Activated T-cell treated with anti-CD3 and anti-CD28 coated beads for 1 hour (primary cell): ENCODE measurements at places on chromosomes 3 and 15.

DNA sequence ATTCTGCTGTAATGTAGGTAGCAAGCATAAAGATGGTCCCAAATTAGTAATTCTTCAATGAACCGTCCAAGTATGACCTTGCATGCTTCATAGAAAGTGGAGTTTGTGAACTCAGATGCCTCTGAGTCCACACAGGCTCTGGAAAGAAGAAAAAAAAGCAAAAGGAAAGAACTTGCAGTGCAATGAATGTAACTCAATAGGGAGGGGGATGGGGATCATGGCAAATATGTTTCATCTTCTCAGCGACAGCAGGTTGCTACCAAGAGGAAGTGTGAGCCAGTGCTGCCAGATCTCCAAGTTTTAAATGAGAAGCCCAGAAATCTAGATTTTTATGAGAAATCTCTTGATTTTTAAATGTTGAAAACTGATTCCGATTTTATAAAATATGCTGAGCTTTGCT is 50.3 kb downstream of the IL20RB start:
- DNase-seq, result no peak

- DNase-seq, result no peak
Measured at GRCh38 chr15:62150445-62150844, 14.6 kb downstream of the C2CD4B start.

DNA sequence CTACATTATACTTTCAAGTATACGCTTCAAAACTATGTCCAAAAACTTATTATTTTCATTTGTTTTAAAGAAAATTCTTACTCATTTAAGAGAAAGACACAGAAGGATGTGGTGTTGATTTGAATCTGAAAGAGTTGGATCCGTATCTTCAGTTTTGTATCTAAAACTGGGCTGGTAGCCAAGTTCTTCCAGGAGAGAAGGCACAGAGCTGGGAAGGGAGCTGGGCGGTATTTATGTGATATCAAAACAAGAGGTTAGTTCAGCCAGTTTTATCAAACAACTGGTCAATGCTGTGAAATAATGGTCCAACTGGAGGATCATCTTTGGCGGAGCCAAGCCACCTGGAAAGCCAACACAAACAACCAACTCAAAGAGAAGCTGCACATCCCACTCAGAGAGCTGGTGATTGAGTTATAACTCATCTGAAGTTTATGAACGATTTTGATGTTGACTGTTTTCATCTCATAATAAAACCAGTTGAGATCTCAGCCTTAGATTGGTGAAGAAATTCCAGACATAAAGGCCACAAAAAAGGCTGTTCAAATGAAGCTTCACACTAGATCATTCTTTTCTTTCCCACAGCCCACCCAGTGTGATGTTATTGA is 489.6 kb upstream of the RASGRP1 start:
- DNase-seq, result no peak

DNA sequence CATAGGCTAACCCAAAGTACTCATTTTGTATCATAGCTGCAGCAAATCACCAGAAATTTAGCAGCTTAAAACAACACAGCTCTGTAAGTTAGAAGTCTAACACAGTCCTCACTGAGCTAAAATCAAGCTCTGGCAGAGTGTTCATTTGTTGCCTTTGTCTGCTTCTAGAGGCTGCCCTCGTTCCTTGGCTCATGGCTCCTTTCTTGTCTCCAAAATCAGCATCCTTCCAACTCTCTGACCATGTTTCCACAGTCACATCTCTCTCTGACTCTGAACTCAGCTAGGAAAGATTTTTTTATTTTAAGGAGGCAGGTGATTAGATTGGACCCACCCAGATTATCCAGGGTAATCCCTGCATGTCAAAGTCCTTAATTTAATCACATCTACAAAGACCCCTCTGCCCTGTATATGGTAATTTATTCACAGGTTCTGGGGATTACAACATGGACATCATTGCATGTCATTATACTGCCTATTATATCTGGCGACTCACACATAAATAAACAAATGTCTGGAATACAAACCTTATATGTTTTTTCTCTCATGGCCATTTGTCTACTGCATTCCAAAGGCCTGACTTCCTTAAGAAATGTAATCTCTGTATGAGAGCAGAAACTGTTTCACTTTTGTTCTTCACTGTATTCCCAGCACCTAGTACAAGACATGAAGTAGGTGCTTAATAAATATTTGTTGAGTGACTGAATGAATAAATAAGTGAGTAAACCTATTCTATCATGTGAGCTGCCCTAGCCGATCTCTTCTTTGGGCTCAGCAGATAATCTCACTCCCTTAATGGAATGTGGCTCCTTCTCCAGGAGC is 15.1 kb upstream of the UACA start:
- DNase-seq, result no peak

DNA sequence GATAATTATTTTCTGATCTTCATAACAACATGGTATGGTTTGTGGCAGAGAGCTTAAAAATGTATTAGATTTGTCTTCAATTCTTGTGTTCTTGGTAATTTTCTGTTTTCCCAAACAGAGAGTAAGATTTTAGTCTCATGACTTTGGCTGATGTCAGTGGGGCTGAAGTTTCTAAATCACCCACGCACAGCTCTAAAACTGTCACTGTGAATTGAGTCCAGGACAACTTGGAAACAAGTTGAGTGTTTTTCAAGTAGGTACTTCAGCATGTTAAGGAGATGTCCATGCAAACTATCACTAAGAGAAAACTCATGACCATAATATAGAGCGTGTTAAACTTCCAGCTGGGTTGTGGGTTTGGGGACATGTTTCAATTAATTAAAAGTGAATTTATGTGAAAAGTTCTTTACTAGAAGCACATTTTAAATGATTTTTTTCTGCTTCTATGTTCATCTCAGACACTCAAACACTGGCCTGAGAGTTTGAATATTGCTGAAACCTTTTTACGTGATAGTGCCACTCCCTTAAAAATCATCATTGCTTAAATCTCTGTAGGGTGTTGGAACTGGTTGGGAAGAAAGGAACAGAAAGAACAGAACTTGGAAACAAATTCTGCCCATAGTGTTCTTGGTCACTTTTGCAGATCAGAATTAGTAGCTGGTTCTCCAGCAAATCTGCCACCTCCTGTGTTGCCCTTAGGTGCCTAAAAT is 89.8 kb downstream of the KLHL25 start:
- DNase-seq, result no peak

GRCh38 chr3:125431391-125431790 is 56.3 kb upstream of the ZNF148 start:
- DNase-seq, result no peak

- no peak for DNase-seq
Measured at GRCh38 chr3:142910280-142910679, 21.4 kb upstream of the PCOLCE2 start.

- DNase-seq, result no peak
Measured at GRCh38 chr3:97306226-97306625, 458.3 kb upstream of the ARL6 start.

GRCh38 chr15:74350295-74351275 is 16.9 kb downstream of the CYP11A1 start:
- no peak for DNase-seq

- DNase-seq, result peak; percentile 46
Measured at GRCh38 chr3:50320853-50321335, 1.7 kb downstream of the HYAL2 start.

DNA sequence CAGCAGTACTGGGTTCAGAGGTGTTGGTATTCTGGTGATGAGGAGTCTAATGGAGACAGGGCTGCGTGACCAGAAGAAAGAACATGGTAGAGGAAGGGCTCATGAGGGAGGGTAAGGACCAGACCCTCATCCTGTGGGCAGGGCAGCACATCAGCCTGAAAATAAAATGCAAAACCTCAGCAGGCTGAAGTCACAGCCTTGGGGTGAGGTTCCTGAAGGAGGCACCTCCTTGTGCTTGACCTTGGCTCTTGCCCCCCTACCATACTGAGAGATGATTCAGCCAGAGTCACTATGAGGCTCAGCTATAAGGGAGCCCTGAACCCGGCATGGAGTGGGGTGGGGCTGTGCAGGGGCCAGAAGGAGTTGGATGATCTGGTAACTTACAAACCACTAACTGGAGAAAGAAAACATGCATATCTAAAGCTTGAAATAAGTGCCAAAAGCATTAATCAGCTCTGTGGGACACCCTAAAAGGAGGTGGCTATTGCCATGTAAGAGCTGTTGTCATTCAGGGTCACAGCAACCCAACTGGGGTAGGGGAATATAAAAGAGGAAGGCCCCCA is 60.2 kb downstream of the CORO2B start:
- DNase-seq, result no peak

- DNase-seq, result no peak
Measured at GRCh38 chr15:87564681-87565080, 691.9 kb downstream of the NTRK3 start.

- DNase-seq, result no peak
Measured at GRCh38 chr3:60217156-60217911, 1033.9 kb downstream of the FHIT start.

DNA sequence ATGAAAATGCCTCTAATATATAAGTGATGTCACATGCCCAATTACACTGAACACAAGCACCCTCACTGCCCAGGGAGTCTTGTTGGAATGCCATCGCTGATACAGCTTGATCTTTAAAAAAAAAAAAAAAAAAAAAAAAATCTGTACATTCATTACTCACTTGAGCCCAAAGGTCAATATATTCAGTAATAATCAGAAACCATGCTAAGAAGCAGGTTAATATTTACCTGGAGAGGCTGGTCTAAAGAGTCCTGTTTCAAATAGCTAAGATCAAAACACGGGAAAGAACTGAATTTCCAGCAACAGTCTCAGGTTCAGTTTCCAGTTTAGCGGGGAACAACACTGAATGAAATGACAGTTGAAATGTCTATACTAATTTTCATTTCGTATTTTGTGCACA is 109.9 kb downstream of the UACA start:
- no peak for DNase-seq

- no peak for DNase-seq
Measured at GRCh38 chr3:124275412-124275811, 283.5 kb upstream of the ROPN1 start.

DNA sequence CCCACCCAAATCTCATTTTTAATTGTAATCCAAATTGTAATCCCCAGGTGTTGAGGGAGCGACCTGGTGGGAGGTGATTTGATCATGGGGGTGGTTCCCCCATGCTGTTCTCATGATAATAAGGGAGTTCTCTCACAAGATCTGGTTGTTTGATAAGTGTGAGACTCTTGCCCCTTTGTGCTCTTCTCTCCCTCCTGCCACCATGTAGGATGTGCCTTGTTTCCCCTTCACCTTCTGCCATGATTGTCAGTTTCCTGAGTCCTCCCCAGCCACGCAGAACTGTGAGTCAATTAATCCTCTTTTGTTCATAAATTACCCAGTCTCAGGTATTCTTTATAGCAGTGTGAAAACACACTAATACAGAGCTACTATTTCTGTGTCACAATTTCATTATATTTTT is 88.7 kb downstream of the NCEH1 start:
- DNase-seq, result no peak

DNA sequence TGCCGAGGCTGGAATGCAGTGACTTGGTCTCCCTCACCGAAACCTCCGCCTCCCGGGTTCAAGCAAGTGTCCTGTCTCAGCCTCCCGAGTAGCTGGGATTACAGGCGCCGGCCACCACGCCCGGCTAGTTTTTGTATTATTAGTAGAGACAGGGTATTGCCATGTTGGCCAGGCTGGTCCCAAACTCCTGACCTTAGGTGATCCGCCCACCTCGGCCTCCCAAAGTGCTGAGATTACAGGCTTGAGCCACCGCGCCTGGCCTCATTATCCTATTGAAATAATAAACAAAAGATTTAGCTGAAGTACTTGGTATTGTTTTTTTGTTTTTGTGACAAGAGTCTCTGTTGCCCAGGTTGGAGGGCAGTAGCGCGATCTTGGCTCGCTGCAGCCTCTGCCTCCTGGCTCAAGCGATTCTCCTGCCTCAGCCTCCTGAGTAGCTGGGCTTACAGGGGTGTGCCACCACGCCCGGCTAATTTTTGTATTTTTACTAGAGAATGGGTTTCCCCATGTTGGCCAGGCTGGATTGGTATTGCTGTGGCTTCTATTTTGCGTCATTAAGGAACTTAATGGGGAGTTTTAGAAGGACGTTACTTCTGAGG is 1.5 kb downstream of the RPL35A start:
- DNase-seq, result no peak

GRCh38 chr3:131972550-131972949 is 62.3 kb downstream of the CPNE4 start:
- no peak for DNase-seq

DNA sequence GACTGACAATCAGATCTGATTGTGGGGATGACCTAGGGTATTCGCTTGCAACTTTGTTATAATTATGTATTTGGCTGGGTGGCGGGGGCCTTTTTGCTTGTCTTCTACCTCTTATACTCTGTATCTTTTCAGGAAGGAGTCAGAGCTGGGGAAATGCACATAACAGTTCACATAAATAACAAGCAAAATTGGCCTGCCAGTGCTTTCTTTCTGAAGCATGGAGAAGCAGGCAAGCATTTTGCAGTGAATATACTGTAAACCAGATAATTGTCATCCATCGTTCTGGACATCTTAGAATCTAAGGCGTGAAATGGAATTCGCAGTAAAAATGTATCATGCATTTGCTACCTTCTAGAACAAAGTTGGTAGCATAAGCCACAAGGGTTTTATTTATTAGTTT is 227.6 kb downstream of the CLSTN2 start:
- DNase-seq, result no peak

DNA sequence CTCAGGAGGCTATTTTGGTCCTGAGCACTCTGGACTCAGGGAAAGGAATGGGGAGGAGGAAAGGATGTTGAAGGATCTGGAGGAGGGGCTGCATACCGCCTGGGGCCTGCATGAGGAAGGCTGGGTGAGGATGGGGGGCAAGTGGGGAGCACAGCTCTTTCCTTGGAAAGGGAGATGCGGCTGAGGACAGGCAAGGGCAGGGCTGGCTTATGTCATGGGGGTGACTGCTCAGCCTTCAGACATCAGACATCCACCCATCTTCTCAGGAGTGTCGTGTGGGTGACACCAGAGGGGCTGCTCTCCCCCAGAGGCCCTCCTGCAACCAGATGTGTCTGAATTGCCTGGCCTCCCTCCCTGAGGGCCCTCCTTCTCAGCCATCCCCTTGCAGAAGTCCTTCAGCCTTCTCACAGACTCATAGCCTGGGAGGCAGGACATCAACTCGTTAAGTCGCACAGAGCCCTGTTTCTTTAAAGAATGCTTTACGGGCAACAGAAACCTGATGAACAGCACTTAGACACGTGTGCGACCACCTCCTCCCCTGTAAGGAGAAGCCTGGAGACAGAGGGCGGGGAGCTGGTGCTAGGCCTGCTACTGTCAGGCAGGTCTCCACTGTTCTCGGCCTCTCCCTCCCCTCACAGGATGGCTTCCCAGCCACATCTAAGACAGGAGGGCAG is 252.3 kb downstream of the OCA2 start:
- no peak for DNase-seq

DNA sequence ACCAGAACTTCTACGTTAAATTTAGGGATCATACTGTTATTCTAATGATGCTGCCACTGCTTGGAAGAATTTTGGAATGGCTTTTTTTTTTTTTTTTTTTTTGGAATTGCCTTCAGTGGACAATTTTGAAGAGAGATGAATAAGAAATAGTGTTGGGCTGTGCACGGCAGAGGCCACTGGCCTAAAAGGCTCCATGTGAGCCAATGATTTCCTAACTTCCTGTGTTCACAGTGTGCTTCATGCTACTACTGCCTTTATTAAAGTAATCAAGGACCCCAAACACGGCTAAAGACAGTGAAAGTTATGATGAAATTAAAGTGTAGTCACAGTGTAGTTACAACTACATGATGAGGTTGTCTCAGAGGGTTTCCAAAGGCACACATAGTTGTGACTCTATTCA is 100.8 kb upstream of the TNFAIP8L3 start:
- no peak for DNase-seq

- DNase-seq, result no peak
Measured at GRCh38 chr15:101138913-101139880, 112.7 kb downstream of the CHSY1 start.
